ENCODE measurements at places on chromosomes 5 and 9.
A peak's percentile ranks its signal among the peaks of the same experiment; 100 is the strongest.

GRCh38 chr5:131795879-131796792 lies 681 bp downstream of the FNIP1 start:
- no peak for DNase-seq

DNA sequence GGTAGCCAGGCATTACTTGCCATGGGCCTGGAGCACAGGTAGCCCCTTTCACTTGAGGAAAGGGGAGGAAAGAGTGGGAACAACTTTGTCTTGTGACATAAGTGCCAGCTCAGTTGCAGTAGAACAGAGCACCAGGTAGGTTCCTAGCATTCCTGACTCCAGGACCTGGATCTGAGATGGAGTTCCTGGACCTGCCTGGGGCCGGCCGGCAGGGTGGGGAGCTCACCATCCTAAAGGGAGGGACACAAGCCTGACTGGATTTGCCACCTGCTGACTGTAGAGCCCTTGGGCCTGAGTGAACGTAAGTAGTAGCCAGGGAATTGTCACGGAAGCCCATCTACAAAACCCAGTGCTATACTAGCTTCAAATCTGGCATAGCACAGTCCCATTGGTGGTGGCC lies 653.3 kb upstream of the CDH6 start:
- no peak for DNase-seq

DNA sequence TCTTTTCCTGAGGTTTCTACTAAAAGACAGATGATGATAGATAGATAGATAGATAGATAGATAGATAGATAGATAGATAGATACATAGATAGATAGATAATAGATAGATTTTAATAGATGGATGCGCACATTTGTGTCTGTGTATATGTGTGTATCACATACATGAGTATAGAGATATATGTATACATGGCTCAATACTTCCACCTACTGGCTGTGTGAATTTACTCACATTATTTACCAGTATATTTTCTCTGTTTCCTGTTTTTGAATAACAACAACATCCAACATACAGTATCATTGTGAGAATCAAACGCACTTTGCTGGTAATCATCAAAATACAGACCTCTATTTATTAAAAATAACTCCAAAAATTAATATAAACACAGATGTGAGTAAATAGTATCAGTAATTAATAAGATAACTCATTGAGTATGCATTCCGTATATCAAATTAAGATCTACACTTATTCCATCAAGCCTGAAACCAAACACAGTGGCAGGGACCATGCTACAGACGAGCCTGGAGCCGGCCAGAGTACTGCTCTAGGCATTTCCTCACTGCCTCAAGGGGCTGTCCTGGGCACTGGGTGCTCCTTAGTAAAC lies 338.0 kb downstream of the SEMA5A start:
- DNase-seq: peak; percentile 63

DNA sequence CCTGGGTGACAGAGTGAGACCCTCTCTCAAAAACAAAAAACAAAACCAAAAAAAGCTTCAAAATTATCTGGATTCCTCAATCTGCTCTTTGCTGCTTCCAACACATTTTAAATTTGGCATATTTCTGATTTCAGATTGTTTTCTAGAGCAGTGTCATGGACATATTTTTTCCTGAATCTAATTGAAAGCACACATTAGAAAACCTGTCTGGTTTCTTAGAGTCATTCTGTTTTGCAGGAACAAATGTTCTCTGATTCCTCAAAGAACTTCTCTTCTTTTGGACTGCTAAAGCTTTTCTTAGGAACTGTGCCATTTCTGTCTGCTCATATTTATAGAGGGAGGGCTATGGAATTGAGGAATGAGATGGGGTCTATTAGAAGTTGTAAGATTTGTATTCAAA lies 81.6 kb downstream of the RAI14 start:
- DNase-seq: no peak

- DNase-seq: no peak
Observed at GRCh38 chr9:38012767-38013450, 56.1 kb downstream of the SHB start.

- DNase-seq: no peak
Observed at GRCh38 chr5:92328584-92329259, 945.6 kb upstream of the ARRDC3 start.

DNA sequence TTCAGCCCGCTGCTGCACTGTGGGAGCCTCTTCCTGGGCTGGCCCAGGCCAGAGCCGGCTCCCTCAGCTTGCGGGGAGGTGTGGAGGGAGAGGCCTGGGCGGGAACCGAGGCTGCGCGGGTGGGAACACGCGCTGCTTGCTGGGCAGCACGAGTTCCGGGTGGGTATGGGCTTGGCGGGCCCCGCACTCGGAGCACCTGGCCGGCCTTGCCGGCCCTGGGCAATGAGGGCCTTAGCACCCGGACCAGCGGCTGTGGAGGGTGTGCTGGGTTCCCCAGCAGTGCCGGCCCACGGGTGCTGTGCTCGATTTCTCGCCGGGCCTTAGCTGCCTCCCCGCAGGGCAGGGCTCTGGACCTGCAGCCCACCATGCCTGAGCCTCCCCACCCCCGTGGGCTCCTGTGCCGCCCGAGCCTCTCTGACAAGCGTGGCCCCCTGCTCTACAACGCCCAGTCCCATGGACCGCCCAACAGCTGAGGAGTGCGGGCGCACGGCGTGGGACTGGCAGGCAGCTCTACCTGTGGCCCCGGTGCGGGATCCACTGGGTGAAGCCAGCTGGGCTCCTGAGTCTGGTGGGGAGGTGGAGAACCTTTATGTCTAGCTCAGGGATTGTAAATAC lies 1366.4 kb upstream of the NUDT12 start:
- DNase-seq: no peak

DNA sequence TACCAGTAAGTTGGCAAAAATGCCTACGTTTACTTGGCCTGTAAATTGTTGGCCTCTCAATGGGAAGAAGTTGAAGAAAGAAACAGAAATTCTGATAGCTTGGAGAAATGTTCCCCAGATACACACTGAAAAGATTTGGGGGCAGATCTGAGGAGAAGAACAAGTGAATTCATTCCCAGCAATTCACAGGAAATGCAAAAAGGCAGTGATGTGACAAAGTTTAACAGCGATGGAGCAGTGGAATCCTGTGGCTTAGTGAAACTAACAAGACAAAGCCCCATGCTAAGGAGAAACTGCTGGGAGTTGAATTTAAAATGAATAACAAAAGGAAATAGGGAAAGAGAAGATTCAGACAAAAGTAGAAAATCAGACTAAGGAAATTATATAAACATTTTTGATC lies 213.2 kb upstream of the EDIL3 start:
- DNase-seq: no peak

DNA sequence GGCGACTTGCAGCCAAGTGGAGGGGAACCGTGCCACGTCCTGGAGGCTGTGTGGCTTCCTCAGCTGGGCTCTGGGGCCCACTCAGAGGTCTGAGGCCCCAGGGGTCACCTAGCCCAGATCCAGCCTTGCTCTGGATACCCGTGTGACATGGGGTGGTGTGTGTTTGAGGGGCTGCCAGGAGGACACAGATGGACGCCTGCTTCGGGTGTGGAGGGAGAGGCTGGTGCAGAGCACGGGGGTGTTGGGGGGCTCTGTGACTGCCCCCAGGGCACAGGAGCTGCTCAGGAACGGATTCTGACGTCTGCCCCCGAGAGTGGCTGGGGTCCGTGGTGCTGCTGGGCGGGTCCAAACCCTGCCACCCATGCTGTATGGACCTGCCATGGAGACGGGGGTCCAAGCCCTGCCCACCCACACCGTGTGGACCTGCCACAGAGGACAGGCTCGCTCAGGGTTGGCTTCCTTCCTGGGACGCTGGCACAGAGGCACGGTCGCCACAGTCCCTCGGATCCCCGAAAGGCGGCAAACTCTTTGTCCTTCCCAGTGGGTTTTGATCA lies 10.5 kb downstream of the INPP5E start:
- no peak for DNase-seq

DNA sequence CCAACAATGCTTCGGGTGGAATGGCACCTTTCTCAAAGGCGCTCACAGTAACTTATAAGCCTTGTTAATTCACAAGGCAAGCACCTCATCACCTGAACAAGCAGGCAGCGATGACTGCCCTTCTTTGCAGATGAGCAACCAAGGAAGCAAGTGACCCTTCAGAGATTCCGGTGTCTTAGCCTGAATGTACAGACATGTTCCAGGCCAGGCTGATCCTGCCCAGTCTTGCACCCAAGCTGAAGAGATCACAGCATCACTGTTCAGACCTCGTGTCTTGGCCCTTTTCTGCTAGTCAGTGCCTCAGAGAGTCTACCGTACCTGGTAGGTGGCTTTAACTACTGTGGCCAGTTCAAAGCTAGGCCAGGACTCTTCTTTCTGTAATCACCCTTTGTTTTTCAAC lies 94.7 kb upstream of the ERCC6L2 start:
- DNase-seq: no peak

DNA sequence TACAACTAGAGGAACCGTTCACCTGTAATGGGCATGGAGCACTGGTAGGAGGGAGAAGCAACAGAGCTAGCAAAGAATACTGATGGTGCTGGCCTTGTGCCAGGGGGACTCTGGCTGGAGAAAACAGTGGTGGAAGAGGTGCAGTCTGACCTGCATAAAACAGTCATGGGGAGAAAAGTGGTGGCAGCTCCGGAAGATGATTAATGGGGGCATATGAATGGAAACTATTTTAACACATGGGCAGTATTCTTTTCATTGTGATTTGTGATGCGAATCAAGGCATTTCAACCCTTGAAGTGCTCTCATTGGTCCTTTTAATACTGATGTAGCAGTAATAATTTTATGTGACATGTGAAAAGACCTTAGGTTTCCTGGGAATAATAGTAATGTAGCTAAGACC lies 219.6 kb downstream of the ADAMTS6 start:
- no peak for DNase-seq

- peak; percentile 89 for DNase-seq
Observed at GRCh38 chr5:16856531-16856930, 79.6 kb downstream of the MYO10 start.

GRCh38 chr5:936149-937144 lies 43.8 kb downstream of the TRIP13 start:
- no peak for DNase-seq

DNA sequence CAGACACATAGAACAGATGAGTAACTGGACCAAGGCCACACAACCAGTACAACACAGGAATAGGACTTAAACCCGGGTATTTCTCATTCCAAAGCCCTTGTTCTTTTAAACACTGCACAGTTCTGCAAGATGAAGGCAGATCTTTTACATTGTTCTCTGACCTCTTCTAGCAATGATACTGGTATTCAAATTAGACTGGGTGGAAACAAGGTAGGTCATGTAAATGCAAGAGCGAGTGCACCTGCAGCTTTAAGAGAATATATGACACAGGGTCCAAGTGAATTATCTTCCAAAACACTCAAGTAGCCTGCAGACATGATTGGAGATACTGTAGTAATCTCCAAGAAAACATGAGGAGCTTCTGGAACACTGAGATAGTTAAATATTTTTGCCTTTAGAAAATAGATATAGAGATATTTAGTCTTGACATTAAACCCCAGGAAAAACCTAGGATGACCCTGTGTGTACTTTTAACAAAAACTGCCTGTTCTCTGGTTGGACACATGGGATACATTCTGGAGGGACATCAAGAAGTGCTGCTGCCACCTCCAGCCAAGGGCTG lies 130.6 kb upstream of the EPB41L4A start:
- DNase-seq: no peak

GRCh38 chr5:7391215-7391614 lies 4.7 kb upstream of the ADCY2 start:
- no peak for DNase-seq

- no peak for DNase-seq
Observed at GRCh38 chr9:629146-629545, 212.4 kb upstream of the DMRT1 start.

DNA sequence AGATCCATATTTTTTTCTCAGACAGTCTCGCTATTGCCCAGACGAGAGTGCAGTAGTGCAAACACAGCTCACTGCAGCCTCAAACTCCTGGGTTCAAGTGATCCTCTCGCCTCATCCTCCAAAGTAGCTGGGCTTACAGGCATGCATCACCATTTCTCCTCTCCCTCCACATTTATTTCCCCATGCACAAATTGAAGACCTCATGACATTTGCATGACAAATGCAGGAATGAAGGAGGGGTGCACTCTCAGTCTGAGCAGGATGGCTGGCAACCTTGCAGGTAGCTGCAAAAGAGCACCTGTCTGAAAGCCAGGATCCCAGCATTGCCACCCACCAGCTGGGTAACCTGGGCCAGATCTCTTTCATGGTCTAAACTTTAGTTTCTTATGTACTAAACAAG lies 111.2 kb downstream of the SH3TC2 start:
- no peak for DNase-seq

DNA sequence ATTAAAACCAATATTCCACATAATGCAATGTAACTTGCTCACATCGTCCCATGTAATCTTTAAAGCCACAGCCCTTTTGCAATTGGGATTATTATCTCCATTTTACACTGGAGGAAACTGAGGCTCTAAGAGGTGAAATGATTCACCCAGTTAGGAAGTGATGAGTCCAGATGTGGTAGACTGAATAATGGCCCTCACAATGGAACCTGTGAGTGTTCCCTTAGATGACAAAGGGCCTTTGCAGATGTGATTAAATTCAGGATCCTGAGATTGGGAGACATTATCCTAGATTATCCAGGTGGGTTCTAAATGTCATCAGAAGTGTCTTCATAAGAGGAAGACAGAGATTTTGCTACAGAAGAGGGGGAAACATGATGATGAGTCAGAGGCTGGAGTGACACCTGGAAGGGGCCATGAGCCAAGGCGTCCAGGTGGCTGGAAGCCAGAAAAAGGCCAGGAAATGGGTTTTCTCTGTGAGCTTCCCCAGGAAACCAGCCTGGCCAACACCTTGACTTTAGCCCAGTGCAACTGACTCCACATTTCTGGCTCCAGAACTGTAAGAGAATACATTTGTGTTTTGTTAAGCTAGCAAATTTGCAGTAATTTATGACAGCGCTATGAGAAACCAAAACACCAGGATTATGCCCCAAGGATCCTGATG lies 139.1 kb downstream of the KCNIP1 start:
- DNase-seq: no peak

DNA sequence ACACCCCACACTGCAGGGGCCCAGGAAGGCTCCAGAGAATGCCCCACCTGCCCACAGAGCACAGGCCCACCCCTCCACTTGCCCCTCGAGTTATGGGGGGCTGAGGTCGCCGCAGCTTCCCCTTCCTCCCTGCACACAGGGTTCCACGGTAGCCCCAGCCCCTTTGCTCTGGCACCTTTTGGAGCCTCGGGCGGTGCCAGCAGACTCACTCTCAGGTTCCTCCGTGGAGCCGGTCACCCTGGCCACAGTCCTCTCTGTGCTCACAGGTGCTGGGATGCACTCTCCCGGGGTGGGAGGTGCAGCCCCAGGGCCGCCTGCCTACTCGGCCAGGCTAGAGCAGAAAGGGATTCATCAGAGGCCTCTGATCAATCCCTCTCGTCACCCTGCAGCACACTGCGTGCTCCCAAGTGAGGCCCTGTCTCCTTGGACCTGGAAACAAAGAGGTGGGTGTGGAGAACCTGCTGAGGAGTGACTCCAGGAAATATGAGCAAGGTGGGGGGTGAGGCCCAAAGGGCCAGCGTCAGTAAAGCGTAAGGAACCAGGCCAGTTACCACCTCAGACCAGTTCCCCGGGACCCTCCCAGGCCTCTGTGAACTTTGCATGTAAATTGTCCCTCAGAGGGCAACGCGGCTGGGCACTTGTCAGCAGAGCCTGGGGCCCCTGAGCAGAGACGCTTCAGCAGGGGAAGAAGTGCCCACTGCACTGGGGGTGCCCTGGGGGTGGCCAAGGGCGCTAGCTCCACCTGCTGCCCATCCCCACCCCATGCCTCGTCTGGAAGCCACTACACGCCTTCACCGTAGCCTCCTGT lies 167.8 kb downstream of the OLFM1 start:
- no peak for DNase-seq

GRCh38 chr9:122719218-122719617 lies 4.6 kb upstream of the OR1L4 start:
- no peak for DNase-seq
